ENCODE measurements at places on chromosomes 2 and 18. TPM values are rescaled to one million over a fixed set of nuclear protein-coding genes. Genes with fewer than 3 reads are reported as not detected.

The GTF3C2 gene
- total RNA-seq: 39.0 TPM

The CAPN13 gene
- 0.53 TPM for total RNA-seq

The RUFY4 gene
- not detected for total RNA-seq

The ORC4 gene
- 34.8 TPM for total RNA-seq

The INSIG2 gene
- total RNA-seq: 5.4 TPM
